MCF 10A (cell line): ENCODE measurements at places on chromosomes 2 and 18. TPM values are rescaled to one million over a fixed set of nuclear protein-coding genes. Genes with fewer than 3 reads are reported as not detected.

- no peak overlapping the region for H3K4me3 ChIP-seq
- no peaks in the 10 kb centered on the region for H3K36me3 ChIP-seq
- H3K4me1 ChIP-seq, result no peaks in the 10 kb centered on the region
- H3K27me3 ChIP-seq, result peaks cover 5% of the 10 kb centered on the region
- DNase-seq, result no peak
- no peak overlapping the region for H3K27ac ChIP-seq
Observed at GRCh38 chr2:122007126-122007525, 251.7 kb downstream of the TSN start.

Gene INPP1
- 24.8 and 29.2 TPM in 2 replicates for total RNA-seq

Gene TUBA3E
- not detected in 2 replicates for total RNA-seq

DNA sequence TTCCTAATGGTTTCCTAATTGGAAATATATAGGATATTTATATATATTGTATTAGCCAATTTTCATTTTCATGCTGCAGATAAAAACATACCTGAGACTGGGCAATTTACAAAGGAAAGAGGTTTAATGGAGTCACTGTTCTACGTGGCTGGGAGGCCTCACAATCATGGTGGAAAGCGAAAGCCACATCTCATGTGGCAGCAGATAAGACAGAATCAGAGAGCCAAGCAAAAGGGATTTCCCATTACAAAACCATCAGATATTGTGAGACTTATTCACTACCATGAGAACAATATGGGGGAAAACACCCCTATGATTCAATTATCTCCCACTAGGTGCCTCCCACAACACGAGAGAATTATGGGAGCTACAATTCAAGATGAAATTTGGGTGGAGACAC, 242.5 kb upstream of the NETO1 start:
- H3K36me3 ChIP-seq, result no peaks in the 10 kb centered on the region
- no peaks in the 10 kb centered on the region for H3K27me3 ChIP-seq
- no peak overlapping the region for H3K27ac ChIP-seq
- no peak overlapping the region for H3K4me3 ChIP-seq
- no peak for DNase-seq

DNA sequence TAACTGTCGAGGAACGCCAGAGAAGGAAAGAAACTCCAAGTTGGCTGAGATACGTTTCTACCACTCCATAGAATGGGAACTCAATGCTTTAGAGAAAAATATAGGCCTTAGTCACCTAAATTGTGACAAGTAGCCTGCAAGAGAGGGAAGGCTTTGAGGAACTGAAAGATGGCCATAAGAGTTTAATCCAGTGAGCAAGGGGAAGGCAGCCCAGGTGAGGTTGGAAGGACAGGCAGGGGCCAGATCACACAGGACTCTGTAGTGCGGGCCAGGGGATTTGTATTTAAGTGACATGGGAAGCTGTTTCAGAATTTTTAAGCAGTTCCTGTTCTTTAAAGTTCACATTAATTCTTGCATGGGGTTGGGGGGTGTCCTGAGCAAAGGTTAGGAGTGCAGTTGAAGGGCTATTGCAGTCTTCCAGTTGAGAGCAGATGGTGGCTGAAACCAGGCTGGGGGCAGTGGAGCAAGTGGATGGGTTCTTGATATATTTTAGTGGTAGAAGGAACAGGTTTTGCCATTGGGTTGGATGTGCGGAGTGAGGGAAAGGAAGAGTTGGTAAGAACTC, 138.9 kb upstream of the PELI1 start:
- H3K27ac ChIP-seq, result no peak overlapping the region
- no peaks in the 10 kb centered on the region for H3K36me3 ChIP-seq
- H3K4me1 ChIP-seq, result no peaks in the 10 kb centered on the region
- H3K4me3 ChIP-seq, result no peak overlapping the region
- no peaks in the 10 kb centered on the region for H3K27me3 ChIP-seq

DNA sequence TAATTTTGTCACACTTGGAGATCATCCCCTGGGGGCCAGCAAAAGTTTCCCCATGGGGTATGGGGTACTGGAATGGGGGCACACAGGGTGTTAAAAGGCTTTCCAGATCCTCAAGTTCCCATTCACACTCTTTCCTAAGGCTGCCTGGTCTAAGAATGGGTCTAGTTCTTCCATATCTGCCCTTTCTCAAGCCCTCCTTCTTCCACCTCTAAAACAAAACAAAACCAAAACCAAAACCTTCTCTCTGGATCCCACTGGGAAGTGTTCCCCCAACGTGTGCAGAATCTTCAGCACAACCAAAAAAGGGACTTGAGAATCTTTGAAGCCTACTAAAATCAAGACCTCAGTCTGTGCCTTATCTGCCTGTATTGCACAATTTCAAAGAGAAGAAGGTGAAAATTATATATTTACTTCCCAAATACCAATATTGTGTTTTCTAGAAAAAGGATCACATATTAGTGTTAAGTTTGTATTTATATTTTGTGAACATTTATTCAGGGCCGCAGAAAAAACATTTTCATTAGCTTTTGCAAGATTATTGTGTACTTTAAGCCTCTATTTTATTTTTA, 207.2 kb upstream of the TCF4 start:
- peaks cover 11% of the 10 kb centered on the region for H3K4me1 ChIP-seq
- no peak overlapping the region for H3K27ac ChIP-seq
- H3K36me3 ChIP-seq, result no peaks in the 10 kb centered on the region
- no peak overlapping the region for H3K4me3 ChIP-seq

- H3K4me1 ChIP-seq, result peaks cover 10% of the 10 kb centered on the region
- H3K27me3 ChIP-seq, result no peaks in the 10 kb centered on the region
- no peaks in the 10 kb centered on the region for H3K36me3 ChIP-seq
- no peak for DNase-seq
- H3K27ac ChIP-seq, result no peak overlapping the region
Observed at GRCh38 chr18:10195529-10195928, 258.9 kb upstream of the APCDD1 start.

Gene CRACDL
- total RNA-seq, result 12.9 and 13.0 TPM in 2 replicates

DNA sequence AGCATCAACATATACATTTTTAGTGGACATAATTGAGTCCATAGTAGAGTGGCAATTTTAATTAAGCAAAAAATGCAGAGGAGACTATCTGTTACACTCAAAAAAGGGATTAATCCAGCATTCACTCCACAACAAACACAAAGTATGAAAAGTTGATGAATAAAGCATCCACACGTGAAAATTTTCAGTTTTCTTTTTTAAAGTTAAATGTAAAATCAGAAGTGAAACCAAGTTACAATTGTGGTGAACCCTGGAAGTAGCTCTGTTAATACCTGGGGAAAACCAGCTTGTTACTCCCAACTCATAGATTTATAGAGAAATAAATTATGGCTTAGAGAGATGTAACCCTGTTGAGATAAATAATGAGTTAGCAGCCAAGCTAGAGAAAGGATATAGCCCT, 807.8 kb downstream of the TRIB2 start:
- no peaks in the 10 kb centered on the region for H3K27me3 ChIP-seq
- H3K4me1 ChIP-seq, result peaks cover 12% of the 10 kb centered on the region
- H3K36me3 ChIP-seq, result no peaks in the 10 kb centered on the region
- DNase-seq, result no peak

Gene MYOM1
- 0.21 and 0.88 TPM in 2 replicates for total RNA-seq

DNA sequence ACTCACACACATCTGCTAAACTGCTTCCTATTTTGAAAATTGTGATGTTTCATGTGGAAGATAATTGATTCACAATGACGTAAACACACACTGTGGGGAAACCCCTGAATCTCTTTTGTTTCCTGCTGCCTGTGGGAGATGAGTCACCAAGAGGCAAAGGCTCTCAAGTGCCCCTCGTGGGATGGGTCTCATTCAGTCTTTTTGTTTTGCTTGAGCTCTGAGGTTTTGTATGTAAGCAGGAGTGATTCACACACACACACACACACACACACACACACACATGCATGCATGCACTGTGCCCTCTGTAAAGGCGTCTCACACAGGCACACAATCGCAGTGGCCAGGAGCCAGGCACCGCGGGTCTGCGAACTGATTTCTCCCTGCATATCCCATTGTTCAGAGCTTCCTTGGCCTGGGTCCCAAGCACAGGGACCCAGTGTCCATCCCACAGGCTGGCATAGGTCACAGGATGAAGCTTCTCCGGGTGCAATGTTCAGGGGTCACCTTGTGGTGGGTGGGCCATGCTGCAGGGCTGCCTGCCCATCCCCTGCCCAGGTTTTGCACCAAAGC, 12.1 kb upstream of the ARHGEF4 start:
- H3K27ac ChIP-seq, result peak overlapping the region; percentile 96
- H3K4me3 ChIP-seq, result peak overlapping the region; percentile 31
- H3K4me1 ChIP-seq, result peaks cover 60% of the 10 kb centered on the region
- peaks cover 10% of the 10 kb centered on the region for H3K36me3 ChIP-seq
- peak; percentile 98 for DNase-seq
- H3K27me3 ChIP-seq, result no peaks in the 10 kb centered on the region

Gene HOXD13
- total RNA-seq, result not detected in 2 replicates

Gene KIAA2012
- total RNA-seq, result not detected in 2 replicates

- DNase-seq, result no peak
- H3K27me3 ChIP-seq, result no peaks in the 10 kb centered on the region
- H3K27ac ChIP-seq, result no peak overlapping the region
- no peak overlapping the region for H3K4me3 ChIP-seq
Observed at GRCh38 chr2:70188460-70188859, 2.4 kb downstream of the C2orf42 start.

- no peaks in the 10 kb centered on the region for H3K36me3 ChIP-seq
- H3K27me3 ChIP-seq, result no peaks in the 10 kb centered on the region
- no peak overlapping the region for H3K27ac ChIP-seq
- H3K4me1 ChIP-seq, result no peaks in the 10 kb centered on the region
Observed at GRCh38 chr2:64914735-64915509, 74.3 kb upstream of the SLC1A4 start.

Gene MYO5B
- total RNA-seq, result 25.9 and 26.7 TPM in 2 replicates

DNA sequence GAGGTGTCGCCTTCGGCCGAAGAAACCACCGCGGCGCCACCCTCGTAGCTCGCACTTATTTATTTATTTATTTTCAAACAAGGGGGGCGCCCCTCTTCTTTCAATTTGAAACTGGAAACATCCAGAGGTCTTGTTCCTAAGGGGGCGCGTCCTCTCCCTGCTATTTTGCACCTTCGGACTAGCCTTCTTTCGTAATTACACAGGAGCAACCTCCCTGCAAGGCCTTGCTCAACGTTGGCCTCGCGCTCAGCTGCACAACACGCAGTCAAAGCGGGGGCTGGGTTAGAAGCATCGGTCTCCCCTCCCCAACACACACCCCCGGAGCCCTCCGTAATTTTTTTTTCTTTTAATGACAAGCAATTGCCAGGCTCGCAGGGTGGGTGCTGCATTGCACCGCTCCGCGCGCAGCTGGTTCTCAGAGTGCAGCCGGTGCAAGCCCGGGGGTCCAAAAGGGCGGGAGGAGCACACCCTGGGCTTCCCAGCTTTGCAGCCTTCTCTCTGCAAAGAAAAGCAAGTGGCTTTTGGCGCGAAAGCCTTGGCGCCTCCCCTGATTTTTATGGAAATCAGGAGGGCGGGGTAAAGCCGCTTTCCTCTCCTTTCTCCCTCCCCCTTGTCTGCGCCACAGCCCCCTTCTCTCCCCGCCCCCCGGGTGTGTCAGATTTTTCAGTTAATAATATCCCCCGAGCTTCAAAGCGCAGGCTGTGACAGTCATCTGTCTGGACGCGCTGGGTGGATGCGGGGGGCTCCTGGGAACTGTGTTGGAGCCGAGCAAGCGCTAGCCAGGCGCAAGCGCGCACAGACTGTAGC, at the start of gene MYCN:
MYCN (plus strand) TSS at position 697 of the 807 bp plus-strand sequence. CDS start 1,515 bp downstream, outside the sequence.
- no peaks in the 10 kb centered on the region for H3K36me3 ChIP-seq
- H3K4me3 ChIP-seq, result no peak within 1 kb of the TSS
- peak; percentile 42 for DNase-seq
- H3K4me1 ChIP-seq, result no peaks in the 10 kb centered on the region
- H3K27me3 ChIP-seq, result peaks cover 55% of the 10 kb centered on the region

DNA sequence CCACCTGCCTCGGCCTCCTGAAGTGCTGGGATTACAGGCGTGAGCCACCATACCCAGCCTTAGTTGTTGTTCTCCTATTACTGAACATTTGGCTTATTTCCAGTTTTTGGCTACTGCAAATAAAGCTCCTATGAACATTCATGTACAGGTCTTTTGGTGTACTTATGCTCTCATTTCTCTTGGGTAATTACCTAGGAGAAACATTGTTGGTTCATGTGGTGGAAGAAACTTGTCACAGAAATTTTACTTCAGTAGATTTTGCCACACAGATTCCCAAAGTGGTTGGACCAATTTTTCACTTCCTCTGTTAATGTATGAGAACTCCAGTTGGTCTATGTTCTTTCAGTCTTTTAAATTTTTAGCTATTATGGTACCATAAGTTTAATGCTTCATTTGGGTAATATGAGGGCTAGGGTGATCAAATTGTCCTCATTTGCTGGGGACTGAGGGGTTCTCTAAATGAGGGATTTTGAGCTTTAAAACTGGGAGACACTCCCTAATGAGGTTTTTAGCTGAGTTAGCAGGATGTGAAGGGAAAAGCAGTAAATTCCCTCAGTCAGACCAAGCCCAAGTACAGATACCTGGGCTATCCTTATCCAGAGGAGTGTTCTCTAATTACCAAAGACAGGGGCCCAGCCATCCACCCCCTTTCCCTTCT, 33.9 kb downstream of the MTA3 start:
- no peak overlapping the region for H3K27ac ChIP-seq
- no peaks in the 10 kb centered on the region for H3K27me3 ChIP-seq
- peaks cover 7% of the 10 kb centered on the region for H3K36me3 ChIP-seq
- H3K4me1 ChIP-seq, result no peaks in the 10 kb centered on the region
- no peak overlapping the region for H3K4me3 ChIP-seq

DNA sequence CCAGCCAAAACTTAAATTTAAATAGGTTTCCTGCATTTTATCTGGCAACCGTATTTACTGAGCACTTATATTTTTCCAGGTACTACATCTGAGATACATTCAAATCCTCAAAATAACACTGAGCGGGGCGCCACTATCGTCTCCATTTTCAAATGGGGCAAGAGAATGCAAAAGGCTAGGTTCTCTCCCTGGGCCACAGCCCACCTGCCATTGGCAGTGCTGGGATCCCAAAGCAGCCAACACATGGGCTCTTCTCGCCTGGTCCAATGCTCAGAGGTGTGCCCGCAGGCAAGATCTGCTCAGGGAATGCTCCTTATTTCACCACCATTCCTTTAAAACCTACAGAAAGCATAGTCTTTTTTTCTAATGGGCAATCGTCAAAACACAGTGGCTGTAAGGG, 11.3 kb upstream of the ID2 start:
- H3K27me3 ChIP-seq, result peaks cover 16% of the 10 kb centered on the region
- H3K4me1 ChIP-seq, result no peaks in the 10 kb centered on the region
- no peak overlapping the region for H3K4me3 ChIP-seq
- DNase-seq, result no peak
- no peaks in the 10 kb centered on the region for H3K36me3 ChIP-seq

Gene HOXD12
- total RNA-seq, result not detected in 2 replicates

GRCh38 chr2:219483451-219484342, 15.0 kb upstream of the GMPPA start:
- no peak overlapping the region for H3K4me3 ChIP-seq
- H3K4me1 ChIP-seq, result no peaks in the 10 kb centered on the region
- H3K36me3 ChIP-seq, result peaks cover 6% of the 10 kb centered on the region
- H3K27ac ChIP-seq, result no peak overlapping the region
- no peaks in the 10 kb centered on the region for H3K27me3 ChIP-seq
